Activated T-cell treated with anti-CD3 and anti-CD28 coated beads, Interleukin-2, amount 50 U/mL, for 24 hours (primary cell): ENCODE measurements at places on chromosomes 2 and 18.
A peak's percentile ranks its signal among the peaks of the same experiment; 100 is the strongest.

DNA sequence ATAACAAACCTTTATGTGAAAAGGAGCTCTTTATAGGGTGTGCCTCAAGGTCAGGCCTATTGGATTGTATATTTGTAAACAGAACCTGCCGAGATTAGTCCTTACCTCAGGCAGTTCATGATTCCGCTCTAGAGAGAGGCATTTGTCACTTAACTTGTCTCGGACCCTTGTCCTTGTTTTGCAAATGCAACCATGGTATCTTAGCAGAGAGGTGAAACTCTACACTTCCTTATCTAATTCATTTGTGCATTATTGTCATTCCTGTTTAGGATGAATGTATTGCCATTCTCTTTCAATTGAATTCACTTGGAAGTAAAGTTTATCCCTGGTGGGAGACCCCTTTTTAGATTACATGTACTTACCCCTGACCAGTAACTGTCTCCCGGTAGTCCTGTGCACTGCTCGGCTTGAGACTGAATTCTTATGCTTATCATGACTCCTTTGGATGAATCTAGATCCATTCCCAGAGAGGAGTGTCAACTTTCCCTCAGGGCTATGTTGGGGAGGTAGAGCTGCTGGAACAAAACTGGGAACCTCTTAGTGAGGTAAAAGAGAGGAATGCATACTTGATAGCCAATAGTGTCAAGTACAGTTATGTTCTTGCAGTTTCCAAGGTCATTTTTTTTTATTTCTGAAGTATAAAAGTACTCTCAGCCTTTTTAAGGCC lies 46.6 kb downstream of the SGPP2 start:
- DNase-seq, result no peak

GRCh38 chr2:167851323-167851860 lies 396.0 kb downstream of the STK39 start:
- DNase-seq, result no peak

- DNase-seq, result no peak
These were observed 1111.6 kb upstream of the ZEB2 start for GRCh38 chr2:145631561-145631960.

DNA sequence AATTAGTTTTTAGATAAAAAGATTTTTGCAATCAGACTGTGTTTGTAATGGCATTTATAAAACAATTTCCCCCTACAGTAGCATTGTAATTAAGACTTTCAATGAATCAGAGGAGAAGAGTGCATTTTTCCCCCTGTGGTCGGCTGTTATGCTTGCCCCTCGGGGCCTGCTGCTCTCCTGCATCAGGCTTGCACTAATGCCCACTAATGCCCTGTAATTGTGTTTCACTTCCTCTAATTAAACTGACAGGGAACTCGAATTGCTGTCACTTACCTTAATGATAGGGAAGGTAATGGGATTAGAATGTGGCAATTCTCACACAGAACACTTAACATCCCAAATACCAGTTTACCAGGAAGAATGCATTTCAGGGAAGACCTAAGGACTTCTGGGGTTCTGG lies 61.2 kb upstream of the LRRTM1 start:
- no peak for DNase-seq

- no peak for DNase-seq
These were observed 6.7 kb upstream of the IL1A start for GRCh38 chr2:112791019-112791418.

DNA sequence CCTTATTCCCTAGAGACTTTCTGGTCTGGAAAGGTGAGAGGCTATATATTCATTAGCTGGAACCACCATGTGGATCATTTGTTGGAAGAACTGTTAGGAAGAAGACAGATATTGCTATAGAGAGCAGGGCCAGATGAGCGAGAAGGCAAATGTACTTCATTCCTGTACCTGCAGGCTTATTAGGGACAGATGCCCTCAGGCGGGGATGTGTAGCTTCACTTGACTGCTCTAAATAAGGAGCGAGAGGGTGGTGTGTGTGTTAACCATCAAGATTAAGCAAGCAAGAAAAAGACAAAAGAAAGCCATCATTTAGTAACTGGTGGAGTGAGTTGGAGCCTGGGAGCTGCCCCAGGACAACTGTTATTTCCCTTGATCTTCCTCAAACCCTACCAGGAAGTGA lies 36.4 kb downstream of the NEDD4L start:
- DNase-seq, result no peak

DNA sequence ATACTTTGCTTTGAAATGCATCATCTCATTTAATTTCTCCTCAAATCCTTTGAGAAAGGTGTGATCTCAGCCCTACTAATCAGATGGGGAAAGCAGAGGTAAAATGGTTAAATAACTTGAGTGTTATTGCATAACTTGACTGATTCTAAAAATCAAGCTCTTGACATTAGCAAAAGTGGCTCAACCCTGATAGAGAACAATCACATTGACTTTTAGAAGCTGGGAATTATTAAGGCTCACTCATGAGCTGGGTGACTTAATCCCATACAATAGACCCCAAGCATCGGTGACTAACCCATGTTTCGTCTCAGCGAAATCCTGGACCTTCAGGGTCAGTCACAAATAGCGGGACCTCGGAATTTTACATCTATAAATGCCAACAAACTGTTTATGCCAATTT lies 378.9 kb downstream of the NBAS start:
- DNase-seq, result no peak

- no peak for DNase-seq
These were observed 26.6 kb upstream of the COLEC12 start for GRCh38 chr18:527146-527545.

- no peak for DNase-seq
These were observed 16.4 kb upstream of the CNRIP1 start for GRCh38 chr2:68336192-68336591.

DNA sequence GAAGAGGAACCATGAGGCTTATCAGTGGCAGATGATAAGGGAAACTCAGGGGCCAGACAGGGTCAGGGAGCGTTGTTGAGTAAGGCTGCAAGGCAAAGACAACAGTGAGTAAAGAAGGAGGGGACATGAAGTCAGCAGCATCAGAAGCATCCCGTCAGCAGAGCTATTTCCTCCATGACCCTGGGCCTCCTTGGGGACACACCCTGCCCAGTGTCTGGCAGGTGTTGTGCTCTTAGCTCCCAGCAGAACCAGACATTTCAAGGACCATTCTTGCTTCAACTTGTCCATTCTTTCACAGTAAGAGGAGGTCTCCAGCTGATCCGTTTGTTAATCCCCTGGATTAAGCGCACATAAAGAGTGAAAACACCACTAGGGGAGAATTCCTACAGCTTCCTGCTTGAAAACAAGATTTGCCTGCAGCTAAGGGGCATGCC lies 88.7 kb upstream of the MEIS1 start:
- DNase-seq, result no peak

- no peak for DNase-seq
These were observed 12.9 kb upstream of the INPP5D start for GRCh38 chr2:233047206-233047605.

DNA sequence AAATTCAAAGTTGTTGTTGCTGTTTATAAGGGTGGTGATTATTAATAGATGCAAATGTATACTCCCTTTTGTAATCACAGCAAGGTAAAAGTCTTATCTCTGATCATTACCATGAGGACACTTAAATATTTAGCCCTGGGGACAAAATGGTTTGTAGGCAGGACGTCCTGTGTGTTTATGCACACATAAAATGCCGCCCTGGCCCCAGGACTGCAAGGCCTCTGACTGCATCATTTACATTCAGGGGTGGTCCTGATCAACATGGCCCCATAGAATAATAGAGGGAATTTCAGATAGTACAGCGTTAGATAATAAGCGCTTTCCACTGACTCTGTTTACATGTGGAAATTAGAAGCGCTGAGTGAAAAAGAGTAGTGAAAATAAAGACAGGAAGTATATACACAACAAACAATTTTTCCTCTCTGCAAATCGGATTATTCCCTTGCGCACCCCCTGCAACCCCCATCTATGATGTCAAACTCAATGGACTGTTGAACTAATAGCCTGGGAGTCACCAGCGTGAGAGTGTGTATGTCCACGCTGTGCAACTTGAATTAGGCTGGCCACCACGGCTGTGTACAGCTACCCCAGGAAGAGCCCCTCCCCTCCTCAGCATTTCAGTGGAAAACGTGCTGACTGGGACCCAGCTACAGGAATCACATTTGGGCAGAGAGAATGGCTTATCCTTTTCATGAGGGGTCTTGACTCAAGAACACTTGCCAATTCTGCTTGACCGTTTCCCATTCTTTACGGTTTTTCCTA lies 291.5 kb downstream of the SOX11 start:
- no peak for DNase-seq

DNA sequence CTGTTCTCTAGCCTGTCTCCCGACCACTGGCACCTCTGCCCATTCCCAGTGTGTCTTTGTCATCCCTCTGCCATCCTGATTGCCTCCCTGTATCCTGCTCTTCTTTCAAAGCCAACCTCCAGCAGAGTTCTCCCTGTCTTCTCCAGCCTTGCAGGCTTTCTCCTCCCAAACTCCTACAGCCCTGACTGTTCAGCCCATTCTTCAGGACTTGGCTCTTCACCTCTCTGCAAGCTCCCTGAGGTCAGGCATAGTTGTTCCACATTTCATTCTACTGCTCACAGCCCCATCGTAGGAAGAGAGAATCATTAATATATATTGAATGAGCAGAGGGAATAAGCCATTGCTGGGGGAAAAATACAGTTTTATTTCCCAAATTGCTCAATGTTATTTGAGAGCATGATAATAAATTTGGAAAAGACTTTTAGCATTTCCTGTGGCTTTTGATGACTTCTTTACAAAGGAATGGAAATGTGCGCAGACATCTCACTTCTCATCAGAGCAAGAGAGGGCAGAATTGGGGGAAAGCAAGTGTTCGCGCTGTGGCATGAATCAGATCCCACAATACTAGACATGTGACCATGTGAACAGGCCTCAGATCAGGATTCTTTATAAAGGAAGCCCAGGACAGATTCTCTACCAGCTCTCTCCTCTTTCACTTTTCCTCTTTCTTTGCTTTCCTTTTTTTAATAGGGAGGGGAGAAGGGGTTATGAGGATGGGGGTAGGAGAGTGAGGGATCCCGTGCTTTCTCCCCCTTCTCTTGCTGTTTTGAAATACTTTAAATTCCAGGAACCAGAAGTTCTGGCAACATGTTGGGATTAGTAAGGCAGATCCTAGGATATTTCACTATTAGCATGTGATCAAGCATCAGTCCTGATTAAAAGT lies 37.4 kb downstream of the EPAS1 start:
- DNase-seq, result no peak

- DNase-seq, result no peak
These were observed 250.8 kb upstream of the ACVR2A start for GRCh38 chr2:147594038-147594437.

- DNase-seq, result no peak
These were observed 91.2 kb downstream of the SMAD7 start for GRCh38 chr18:48859311-48860268.

GRCh38 chr2:101150306-101151145 lies 656 bp downstream of the TBC1D8 start:
- peak; percentile 56 for DNase-seq

DNA sequence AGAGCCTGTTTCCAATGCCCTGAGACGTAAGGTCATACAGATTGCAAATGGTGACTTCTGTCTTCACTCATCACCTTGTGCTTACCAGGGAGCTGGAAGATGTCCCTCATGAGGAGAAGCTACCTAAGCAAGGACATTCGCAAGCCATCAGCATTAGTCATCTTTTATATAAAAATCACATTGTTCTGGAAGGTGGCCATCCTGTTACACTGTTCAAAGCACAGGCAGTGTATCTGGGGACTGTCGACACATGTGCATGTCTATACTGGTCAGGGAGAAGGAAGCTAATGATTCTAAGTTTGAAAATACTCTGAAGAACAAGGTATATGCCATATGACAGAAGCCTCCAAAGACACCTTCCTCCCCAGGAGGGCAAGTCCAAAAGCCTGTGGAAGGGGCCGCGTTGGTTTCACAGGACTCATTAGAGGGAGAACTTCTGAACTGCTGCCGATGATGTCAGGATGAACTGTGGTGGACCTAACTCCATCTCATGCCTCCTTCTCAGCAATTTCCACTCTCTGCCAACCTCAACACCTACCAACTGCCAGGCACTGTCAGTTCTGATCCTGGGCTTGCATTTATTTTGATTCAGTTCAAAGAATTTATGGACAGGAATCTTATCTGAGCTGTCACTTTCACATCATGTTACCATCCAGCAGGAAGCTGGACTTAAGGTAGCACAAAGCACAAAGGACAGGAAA lies 39.4 kb downstream of the DNER start:
- DNase-seq, result no peak

DNA sequence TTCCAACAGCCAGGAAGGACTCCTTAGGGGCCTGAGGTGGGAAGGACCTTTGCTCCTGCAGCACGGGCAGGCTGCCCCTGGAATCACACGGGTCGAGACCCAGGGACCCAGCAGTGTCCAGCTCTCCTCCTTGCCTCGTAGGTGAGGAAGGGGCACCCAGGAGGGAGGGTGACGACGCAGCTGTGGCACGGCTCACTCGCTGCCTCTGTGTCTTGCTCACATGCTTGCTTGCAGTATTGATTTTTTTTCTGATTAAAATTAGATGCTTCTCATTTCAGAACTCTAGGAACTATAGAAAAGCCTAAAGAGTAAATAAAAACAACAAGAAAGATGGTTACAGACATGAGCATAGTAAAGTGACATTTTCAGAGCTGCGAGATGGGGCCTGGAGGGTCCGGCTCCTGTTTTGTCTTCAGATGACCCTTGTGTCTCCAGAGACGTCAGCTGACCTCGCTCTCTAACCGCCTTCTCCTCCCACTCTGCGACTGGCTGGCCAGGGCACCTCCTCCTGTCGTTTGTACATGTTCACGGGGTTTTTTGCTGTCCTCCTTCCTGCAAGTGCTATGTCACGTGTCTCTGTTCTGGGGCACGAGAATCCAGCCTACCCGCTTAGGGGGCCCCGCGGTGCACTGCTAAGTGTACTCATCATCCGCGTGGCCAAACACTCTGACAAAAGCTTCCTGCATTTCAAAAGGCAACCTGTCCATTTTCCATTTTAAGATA lies 65.7 kb upstream of the ZNF236 start:
- DNase-seq, result no peak

- no peak for DNase-seq
These were observed 89.0 kb downstream of the KCTD1 start for GRCh38 chr18:26459340-26459739.

DNA sequence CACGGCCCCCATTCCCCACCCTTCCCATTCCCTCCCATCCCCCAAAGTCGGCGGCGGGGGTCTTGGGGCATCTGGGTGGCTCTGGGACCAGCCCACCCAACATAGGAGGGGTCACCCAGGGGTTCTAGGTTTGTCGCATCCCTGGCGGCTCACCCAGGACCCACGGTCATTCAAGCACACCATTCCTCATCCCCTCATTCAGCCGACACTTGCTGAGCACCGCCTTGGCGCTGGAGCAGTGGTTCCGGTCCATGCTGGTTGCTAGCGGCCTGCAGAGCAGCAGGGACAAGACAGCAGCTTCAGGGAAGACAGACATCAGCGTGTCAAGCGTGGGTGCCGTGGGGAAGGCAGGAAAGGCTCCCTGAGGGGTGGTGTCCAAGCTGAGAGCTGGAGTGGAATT lies 50.5 kb upstream of the OTOS start:
- no peak for DNase-seq

- no peak for DNase-seq
These were observed 26.7 kb downstream of the HADHA start for GRCh38 chr2:26217720-26218119.

DNA sequence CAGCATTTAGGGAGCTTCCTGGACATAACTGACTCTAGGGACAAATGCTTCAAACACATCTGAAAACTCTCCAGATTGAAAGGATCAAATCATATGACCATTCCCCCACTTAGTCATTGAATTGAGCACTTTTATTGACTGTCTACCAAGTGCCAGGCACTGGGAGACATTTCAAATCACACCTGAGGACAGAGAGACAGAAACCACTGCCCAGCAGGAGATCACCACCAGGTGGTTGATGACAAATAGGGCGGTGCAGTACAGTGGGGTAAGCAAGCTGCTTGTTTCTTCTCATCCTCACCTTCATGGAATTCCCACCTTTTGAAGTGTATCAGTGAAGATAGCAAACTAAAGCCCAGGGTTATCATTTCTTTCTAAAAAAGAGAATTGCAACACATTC lies 19.0 kb upstream of the CXCR4 start:
- DNase-seq, result no peak
